Ecto neural progenitor cell (in vitro differentiated cells): ENCODE measurements at places on chromosomes 11 and 22.

DNA sequence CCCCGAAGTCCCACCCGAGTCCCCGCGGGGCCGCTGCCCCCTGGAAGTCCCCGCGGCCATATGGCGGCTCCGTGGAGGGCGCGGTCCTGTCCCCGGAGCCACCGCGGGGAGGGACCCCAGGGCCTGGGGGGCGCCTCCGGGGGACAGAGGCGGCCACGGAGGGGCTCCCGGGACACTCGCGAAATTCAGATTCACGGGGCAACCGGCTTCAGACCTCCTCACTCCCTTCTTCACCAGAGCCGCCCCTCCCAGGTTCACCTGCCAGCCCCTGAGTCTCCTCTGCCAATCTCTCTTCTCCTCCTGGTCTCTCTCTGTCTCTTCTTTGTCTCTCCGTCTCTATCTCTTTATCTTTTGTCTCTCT is 28.2 kb upstream of the TOLLIP start:
- DNase-seq, result no peak

GRCh38 chr22:31588970-31589675 is 72.9 kb downstream of the PISD start:
- no peak for DNase-seq

GRCh38 chr11:112590764-112591163 is 330.1 kb upstream of the PLET1 start:
- peak; percentile 7 for DNase-seq

GRCh38 chr11:130774703-130775102 is 141.6 kb downstream of the SNX19 start:
- DNase-seq, result peak; percentile 8

- DNase-seq, result no peak
These were observed 2.3 kb downstream of the PRR33 start for GRCh38 chr11:1889224-1889930.

- DNase-seq, result peak; percentile 36
These were observed 202.1 kb downstream of the ADAMTS15 start for GRCh38 chr11:130650456-130651030.

DNA sequence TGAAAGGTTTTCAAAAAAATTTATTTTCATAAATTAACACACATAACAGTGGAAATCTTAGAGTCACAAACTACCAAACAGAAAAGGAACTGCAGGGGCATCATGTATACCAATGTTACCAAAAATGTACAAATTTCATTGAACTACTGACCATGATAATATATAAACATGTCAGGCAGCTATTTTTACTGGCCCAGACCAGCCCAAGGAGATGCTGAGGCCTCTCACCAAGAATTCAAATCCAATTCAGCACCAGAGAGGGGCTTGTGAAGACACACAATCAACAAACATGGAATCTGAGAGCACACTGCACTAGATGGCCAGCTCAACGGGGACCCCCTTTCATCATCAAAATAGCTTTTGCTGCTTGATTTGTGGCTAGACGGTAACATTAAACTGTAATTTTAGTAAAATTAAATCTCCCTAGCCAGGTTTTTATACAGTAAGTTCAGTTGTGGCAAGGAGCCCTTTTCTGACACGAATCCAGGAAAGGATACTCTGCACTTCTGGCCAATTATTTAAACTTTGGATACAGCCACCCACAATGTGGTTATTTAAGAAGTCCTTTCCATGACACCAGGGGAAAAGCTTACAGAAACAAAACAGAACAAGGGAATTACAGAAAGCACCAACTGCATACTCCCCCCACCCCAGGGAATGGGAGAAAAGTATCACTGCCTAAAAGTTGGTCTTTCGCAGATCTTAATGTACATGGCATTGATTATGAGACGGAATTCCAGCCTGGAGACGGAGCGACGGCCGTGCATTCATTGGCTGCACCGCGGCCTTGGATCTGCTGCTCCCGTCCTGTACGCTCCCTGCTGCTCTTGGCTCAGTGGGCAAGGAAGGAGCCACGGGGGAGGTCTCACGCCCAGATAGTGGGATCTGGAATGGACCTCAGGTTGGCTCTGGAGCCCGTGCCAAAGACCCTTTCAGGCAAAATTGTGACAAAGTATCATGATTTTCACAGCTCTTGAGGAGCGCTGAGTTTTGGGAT is 19.6 kb upstream of the PISD start:
- DNase-seq, result no peak

DNA sequence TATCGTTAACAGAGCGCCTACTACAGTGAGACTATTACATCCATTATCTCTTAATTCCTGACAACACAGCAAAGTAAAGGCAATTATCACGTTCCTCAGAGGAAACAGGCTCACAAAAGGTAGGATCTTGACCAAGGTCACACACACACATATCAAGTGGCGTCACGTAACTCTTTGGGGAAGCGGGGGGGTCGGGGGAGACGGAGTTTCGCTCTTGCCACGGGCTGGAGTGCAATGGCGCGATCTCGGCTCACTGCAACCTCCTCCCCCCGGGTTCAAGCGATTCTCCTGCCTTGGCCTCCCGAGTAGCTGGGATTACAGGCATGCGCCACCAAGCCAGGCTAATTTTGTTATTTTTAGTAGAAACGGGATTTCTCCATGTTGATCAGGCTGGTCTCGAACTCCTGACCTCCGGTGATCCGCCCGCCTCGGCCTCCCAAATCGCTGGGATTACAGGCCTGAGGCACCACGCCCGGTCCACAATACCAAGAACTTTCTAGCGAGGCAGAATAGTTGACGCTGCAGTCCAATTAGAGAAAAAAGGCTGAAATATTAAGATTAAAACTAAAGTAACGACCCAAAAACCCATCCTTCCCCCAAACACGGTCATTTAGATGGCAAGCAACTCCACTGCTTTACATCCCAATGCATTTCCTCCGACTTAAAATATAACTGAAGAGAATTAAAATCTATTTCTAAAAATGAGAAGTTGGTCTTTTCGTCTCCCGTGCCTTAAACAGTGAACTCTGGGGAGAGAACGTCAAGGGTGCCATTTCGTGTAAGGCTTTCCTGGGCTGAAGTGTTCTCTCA is 1.2 kb downstream of the DDX17 start:
- DNase-seq, result no peak

DNA sequence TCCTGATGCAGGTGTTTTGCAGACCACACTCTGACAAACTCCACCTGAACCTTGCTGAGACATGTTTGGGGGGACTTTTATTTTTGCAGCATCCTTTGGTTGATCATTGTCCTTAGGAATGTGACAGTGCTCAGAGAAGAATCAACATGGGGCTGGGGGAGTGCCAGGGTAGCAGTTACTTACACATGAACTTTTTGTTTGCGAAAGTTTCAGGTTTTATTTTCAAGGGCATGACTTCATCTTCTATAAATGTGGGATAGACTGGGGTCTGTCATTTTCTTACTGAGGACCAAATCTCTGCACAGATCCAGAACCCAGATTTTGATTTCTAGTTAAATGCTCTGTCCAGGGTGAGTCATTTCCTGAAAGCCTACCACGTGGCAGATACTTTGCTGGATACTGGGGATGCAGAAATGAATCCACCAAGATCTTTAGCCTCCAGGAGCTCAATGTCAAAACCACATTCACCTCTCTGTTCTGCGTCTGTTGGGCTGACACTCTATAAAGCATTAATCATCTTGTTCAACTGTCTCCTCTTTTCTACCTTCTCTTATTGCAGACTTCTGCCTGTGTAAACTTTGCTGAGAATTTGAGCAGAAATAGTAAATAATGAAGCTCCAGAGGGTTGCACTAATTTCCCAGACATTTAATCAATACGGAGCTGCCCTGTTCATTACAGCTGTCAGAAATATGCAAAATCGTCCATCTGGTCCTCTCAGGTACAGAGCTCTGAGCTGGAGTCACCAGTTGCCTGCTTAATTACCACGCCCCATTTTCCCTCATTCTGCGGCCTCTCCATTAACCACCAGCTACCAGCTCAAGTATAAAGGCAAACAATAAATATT is 387.9 kb downstream of the MIAT start:
- no peak for DNase-seq

- DNase-seq, result peak; percentile 57
These were observed 52.2 kb downstream of the ANO5 start for GRCh38 chr11:22244986-22245592.

DNA sequence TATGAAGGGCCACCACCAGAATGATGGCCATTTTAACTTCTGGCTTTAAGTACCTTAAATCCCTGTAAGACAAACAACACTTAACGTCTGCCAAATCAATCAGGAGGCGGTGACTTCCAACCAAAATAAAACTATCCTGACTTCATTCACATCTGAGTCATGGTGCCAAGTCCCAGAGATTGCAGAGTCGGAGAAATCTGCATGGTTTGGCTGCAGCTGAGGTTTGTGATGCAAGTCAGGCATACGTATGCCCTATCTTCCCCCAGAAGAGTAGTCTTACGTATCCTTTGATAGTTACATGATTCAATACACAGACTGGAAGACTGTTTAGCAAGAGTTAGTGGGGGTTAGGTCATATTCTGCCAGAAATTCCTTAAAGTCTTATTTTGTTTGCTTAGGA is 1.7 kb upstream of the GAB2 start:
- DNase-seq, result no peak

DNA sequence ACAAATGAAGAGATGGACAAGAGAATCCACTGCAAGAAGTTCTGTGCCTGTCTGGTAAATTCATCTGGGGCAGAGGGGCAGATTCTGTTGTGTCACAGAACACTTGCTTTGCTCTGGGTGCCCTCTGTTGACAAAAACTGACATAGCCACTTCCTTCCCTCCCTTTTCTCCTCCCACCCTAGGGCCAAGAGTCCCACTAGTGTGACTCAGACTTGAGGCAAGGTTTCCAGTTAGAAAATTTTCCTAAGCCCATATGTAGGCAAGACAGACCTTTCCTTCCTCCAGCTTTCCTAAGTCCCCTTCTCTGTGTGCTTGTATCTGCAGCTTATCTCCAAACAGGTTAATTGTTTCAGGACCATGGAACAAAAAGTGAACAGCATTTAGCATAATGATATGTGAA is 106.8 kb downstream of the RBFOX2 start:
- peak; percentile 58 for DNase-seq

GRCh38 chr11:65085446-65085845 is 1.4 kb downstream of the ZFPL1 start:
- no peak for DNase-seq

DNA sequence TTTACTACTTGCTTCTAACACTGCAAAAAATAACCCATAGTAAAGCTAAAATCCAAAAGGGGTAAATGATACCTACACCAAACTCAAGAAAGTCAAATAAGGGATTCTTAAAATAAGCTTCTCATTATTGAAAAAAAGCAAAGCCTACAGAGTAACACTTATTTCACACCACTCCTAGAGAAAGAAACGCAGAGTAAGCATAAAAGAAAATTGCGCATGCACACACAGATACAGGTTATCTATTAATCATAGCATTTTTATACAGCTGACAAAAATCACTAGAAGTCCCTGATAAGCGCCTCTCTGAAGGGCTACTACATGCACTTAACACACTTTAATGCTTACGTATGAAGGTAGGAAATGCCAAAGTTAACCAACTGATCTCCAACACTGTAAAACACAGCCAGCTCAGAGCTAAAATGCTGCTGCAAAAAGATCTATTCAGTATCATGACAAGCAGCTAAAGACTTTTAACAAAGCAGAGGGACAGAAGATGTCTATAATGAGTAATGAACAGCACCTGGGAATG is 14.0 kb downstream of the RBFOX2 start:
- no peak for DNase-seq

DNA sequence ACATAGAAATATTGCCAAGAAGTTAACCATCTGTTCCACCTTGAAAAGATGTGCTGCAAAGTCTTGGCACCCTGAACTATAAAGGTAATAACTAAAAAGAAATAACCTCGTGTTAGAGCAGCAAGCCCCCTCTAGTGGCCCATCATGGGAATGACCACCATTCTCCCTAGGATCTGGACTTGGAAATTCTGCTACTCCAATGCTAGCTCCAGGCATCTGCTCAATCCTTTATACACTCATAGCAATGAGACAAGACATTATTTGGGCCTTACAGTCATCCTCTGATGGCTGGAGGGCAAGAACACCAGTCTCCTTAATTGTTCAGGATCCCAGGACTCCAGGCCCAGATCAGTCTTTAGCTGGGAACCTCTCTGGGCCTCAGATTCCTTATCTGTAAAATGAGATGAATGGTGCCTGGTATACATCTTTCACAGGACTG is 76.0 kb downstream of the CWC15 start:
- no peak for DNase-seq

DNA sequence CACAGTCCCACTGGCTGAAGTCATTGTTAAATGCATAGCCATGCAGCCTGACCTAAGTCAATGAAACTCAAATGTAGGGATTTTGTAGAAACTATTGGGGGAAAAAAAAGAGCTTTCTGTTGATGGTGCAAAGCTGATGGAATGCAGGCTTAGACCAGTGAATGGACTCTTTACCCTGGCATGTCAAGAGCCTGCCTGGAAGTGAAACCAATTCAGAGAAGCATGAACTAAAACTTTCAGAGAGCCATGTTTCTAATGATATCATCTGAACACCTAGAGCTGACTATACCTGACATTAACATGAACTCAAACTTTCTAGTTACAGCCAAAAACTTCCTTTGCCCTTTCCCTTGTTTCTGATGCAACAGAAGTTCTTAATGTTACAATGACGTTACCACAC is 89.0 kb downstream of the APIP start:
- DNase-seq, result no peak
